Hematopoietic multipotent progenitor cell treated with erythropoietin and hydrocortisone succinate and interleukin-3 and kit ligand, for 4 days (in vitro differentiated cells): ENCODE measurements at places on chromosomes 12 and 14.
A peak's percentile ranks its signal among the peaks of the same experiment; 100 is the strongest.

DNA sequence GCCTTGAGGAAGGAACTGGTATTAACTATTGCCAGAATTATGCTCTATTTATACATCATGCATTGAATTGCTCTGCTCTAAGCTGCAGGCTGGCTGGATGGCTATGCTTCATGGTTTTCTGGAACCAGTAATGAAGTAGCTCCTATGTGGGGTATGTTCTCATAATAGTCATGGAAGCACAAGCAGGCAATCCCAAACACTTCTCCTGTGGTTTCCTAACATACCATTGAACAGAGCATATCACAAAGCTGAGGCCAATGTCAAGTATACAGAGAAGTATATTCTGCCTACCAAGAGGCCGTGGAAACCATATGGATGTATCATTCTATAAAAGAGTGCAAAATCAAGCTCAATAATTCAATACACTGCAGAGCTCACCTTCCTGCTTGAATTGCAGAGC is 1752.4 kb upstream of the FLRT2 start:
- no peak for DNase-seq

DNA sequence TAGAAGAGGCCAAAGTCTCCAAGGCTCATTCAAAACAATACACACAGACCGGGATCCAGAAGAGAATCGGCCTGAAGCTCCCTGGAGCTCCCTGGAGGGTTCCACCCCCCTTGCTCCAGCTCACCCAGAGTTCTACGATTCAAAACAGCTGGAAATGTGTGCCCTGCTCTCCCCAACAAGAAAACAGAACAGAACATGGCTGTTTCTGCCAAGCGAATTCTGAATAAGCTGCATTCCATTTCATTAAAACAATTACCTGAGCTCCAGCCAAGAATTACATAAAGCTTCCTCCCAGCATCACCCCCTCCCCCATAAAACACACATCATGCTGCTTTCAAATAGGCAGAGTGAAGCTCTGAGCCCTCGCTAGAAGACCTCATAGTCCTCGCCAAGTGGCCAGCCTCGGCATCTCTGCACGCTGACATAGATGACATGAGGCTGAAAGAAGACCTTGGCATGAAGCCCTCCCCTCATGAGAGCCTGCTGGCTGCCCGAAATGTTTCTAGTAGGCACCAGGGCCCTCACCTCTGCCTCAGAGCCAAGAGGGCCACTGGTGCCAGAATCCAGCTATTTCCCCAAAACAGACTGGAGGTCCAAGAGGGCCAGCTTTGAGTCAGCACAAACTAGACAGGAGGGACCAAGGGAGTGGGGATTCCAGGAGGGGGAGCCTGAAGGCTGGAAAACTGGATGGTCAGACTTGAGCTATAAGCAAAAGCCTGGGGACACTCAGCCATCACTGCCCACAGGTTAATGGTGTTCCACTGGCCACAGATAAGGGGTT is 8.3 kb downstream of the PXN start:
- DNase-seq = no peak

GRCh38 chr12:99111600-99111999 is 466.5 kb downstream of the APAF1 start:
- DNase-seq = no peak

- DNase-seq = no peak
Observed at GRCh38 chr14:92421751-92422150, 91.8 kb upstream of the RIN3 start.

DNA sequence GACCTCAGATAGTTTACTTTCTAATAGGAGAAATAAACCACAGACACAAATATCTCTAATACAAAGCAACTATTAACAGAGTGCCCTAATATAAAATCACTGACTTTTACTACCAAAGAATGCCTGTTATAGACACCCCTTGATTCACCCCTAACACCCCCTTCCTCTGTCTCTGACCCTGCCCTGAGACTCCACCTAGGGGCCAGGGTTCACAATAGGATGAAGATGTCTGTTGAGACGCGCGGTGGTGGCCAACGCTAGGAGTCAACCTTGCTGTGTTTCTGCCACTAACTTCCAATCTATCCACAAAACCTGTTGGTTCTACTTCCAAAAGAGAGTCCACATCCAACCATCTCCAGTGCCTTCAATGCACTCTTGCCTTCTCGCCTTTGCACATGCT is 10.9 kb upstream of the TC2N start:
- DNase-seq = no peak

GRCh38 chr12:212715-213526 is 1.0 kb downstream of the SLC6A12 start:
- no peak for DNase-seq

- no peak for DNase-seq
Observed at GRCh38 chr12:107472308-107472707, 213.3 kb upstream of the PWP1 start.

DNA sequence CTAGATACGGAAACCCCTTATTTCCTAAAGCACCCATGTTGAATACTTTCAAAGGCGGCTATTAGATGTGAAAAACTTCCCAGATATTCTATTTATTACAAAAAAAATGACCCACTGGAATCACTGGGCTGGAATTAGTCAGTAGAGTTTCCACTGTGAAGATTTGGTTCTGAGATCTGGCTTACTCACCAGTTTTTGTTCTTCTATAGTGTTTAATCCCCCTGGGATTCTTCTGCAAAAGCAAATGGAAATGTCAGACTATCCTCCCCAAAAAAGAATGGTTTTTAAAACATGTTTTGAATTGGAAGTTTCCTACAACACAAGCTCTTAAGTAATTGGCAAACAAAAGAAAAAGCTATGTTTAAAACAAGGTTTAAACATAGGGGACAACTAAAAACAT is 166.4 kb downstream of the STXBP6 start:
- DNase-seq = no peak

- DNase-seq = no peak
Observed at GRCh38 chr14:72636094-72636493, 257.8 kb downstream of the DPF3 start.

GRCh38 chr12:26534071-26534470 is 298.9 kb downstream of the ITPR2 start:
- no peak for DNase-seq

- DNase-seq = peak; percentile 32
Observed at GRCh38 chr14:24298892-24299254, 707 bp downstream of the DHRS1 start.

DNA sequence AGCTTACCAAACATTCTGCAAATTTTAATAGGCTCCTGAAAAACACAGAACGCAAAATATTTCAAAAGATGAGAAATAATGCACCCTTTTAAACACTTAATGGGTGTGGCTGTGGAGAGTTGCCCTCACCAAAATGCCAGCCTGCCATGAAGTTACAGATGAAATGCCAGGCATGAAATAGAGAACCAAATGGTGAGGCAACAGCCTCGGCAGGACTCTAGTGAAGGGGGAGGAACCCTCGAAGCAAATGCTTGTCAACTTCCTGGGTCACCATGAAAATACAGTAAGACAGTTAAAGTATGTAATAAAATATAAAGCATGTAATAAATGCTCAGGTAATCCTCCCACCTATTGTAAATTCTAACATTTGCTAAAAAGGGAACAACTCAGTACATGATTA is 24.1 kb downstream of the DUSP16 start:
- peak; percentile 26 for DNase-seq

GRCh38 chr12:48788854-48789775 is at the start of gene ADCY6:
ADCY6 (minus strand) TSS chr12:48789089; CDS start chr12:48783434, 5,655 bp downstream.
- peak; percentile 70 for DNase-seq

- DNase-seq = peak; percentile 32
Observed at GRCh38 chr12:111556676-111557075, 42.4 kb downstream of the ATXN2 start.

- DNase-seq = no peak
Observed at GRCh38 chr12:116714175-116714574, 23.7 kb downstream of the SPRING1 start.

DNA sequence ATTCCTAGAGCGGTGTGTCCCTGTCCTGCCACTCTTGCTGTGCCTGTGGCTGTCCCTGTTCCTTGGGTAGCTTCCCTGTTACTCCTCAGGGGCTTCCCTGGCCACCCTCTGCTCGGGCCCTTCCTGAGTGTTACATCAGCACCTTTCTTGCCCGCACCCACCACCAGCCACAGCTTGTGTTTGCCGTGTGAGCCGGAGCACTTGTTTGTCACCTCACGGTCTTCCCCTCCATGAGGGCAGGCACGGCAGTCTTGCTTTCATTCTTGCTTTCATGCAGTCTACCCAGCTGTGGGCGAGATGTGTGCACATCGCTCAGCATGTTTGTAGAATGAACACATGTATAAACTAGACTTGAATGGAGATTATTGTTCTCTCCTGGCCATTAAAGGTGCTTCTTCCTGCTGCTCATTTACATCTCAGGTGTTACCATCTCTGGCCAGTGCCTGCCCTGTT is 42.0 kb downstream of the TRAF3 start:
- no peak for DNase-seq

DNA sequence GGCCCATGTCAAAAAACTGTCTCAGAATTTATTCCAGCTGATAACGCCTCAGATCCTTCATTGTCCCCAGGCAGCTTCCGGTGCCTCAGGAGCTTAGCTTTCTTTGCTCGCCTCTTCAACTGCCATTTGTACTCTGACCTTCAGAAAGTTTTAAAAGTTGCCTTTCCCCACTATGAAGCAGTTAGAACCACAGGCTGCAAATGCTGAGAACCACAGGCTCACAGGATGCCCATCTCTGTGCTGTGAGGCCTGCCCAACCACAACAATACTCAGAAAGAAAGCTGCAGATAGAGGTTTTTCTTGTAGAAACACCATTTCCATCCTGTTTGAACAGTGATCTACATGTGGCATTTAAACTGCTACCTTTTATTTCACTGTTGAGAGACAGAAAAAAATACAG is 131.1 kb downstream of the PRKCH start:
- DNase-seq = no peak

DNA sequence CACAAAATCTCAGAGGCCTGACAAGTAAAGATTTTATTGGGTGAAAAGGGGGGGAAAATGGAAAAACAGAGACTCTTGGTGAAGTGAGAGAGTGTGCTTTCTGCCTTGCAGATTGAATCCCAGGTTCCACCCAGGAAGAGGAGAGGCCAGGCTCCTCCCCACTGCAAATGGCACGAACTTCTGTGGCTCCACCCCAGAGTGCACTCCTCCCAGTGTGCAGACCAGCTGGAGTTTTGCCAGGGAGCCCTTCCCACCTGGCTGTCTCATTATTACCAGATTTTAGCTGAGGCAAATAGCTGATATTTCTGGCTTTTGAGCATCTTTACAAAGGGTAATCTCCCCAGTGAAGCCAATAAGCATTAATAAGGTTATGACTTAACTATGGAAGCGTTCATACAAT is 51.9 kb downstream of the TESPA1 start:
- DNase-seq = peak; percentile 45

GRCh38 chr14:55354500-55354899 is 57.1 kb downstream of the ATG14 start:
- DNase-seq = peak; percentile 84

GRCh38 chr14:75885829-75886228 is 96.0 kb downstream of the TGFB3 start:
- no peak for DNase-seq

GRCh38 chr14:21267431-21267845 is 1.8 kb downstream of the HNRNPC start:
- DNase-seq = peak; percentile 55

- DNase-seq = no peak
Observed at GRCh38 chr14:64971491-64971942, 619 bp downstream of the RAB15 start.

GRCh38 chr12:57779736-57780135 is 2.9 kb upstream of the TSFM start:
- no peak for DNase-seq
